ENCODE measurements at places on chromosomes 1 and 21.

- no peak overlapping the region for H3K27ac ChIP-seq
- DNase-seq = no peak
- H3K4me1 ChIP-seq = no peaks in the 10 kb centered on the region
- no peak overlapping the region for H3K4me3 ChIP-seq
- H3K36me3 ChIP-seq = no peaks in the 10 kb centered on the region
- H3K27me3 ChIP-seq = no peaks in the 10 kb centered on the region
Observed at GRCh38 chr1:60916906-60917305, 165.5 kb upstream of the NFIA start.

DNA sequence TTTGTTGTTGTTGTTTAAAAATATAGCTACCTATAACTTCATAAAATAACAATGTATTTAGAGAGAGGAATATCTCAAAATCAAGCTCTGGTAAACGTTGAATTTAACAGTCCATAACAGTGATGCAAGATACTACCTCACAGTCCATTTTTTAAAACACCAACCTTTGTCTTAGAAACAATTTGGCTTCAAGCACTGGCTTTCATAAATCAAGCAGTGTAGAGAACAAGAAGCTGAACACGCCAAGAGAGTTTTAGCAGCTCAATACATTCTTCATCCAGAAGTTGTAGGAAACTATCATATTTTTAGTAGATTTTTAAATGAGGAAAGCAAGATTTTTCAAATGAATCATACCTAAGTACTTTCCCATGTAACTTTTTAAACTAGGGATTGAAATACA lies 334.3 kb upstream of the ADAMTS5 start:
- no peaks in the 10 kb centered on the region for H3K36me3 ChIP-seq
- no peaks in the 10 kb centered on the region for H3K4me1 ChIP-seq
- no peaks in the 10 kb centered on the region for H3K27me3 ChIP-seq

- H3K36me3 ChIP-seq = no peaks in the 10 kb centered on the region
- no peaks in the 10 kb centered on the region for H3K27me3 ChIP-seq
- peak overlapping the region; percentile 81 for H3K27ac ChIP-seq
- peak; percentile 6 for DNase-seq
Observed at GRCh38 chr1:93845538-93846205, 33.3 kb downstream of the DNTTIP2 start.

DNA sequence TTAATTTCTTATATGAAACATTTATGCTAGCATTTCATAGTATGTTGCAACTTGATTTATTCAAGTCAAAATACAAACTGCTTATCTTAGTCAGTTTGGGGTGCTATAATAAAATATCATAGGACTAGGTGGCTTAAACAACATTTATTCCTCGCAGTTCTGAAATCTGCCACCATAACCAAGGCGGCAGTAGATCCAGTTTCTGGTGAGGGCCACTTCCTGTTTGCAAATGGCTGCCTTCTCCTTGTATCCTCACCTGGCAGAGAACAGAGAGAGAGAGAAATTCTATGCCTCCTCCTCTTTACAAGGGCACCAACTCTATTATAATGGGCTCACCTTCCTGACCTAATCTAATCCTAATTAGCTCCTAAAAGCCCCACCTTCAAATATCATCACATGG lies 76.1 kb upstream of the RGS2 start:
- no peaks in the 10 kb centered on the region for H3K4me1 ChIP-seq
- no peak overlapping the region for H3K27ac ChIP-seq
- no peak overlapping the region for H3K4me3 ChIP-seq
- no peaks in the 10 kb centered on the region for H3K27me3 ChIP-seq
- no peak for DNase-seq
- H3K36me3 ChIP-seq = no peaks in the 10 kb centered on the region

GRCh38 chr1:101026430-101026788 lies 825 bp upstream of the DPH5 start:
- H3K27ac ChIP-seq = peak overlapping the region; percentile 0
- H3K36me3 ChIP-seq = no peaks in the 10 kb centered on the region
- H3K27me3 ChIP-seq = no peaks in the 10 kb centered on the region
- peak overlapping the region; percentile 79 for H3K4me3 ChIP-seq
- no peak for DNase-seq
- peaks cover 12% of the 10 kb centered on the region for H3K4me1 ChIP-seq

- H3K27me3 ChIP-seq = no peaks in the 10 kb centered on the region
- H3K4me3 ChIP-seq = no peak overlapping the region
- H3K4me1 ChIP-seq = no peaks in the 10 kb centered on the region
- H3K27ac ChIP-seq = no peak overlapping the region
Observed at GRCh38 chr1:69195136-69195535, 372.6 kb upstream of the LRRC7 start.

DNA sequence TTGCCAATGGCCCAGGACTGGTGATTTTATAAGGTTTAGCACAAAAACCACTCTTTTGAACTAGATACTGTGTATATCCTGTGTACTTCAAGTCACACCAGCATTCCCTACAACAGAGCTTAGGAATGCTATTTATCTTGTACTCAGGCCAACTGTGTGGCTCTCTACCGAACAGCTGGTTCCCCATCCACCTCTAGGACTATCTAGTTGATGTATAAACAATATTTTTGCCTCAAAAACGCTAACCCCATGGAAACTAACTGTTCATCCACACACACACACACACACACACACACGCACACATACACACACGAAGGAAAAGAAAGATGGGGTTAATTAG lies 28.7 kb upstream of the SLC45A3 start:
- no peak for DNase-seq
- no peaks in the 10 kb centered on the region for H3K27me3 ChIP-seq
- no peaks in the 10 kb centered on the region for H3K4me1 ChIP-seq

DNA sequence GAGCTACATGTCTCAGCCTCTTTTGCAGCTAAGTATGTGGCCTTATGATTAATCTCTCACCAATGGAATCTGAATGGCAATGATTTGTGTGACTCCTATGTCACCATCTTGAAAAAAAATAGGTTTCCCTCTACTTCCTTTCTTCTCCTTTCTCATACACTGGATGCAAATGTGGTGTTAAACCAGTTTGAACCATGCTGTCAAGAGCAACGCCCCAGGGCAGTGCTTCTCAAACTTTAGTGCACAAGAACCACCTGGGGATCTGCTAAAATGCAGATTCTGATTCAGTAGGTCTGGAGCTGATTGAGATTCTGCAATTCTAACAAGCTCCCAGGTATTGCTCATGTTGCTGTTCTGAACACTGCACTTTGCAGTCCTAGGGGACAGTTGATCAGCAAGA lies 44.7 kb upstream of the ZNF644 start:
- H3K27ac ChIP-seq = no peak overlapping the region
- H3K4me1 ChIP-seq = no peaks in the 10 kb centered on the region
- no peak overlapping the region for H3K4me3 ChIP-seq
- no peak for DNase-seq

GRCh38 chr1:169925505-169926482 lies 32.1 kb upstream of the SCYL3 start:
- no peaks in the 10 kb centered on the region for H3K27me3 ChIP-seq
- H3K36me3 ChIP-seq = no peaks in the 10 kb centered on the region
- no peaks in the 10 kb centered on the region for H3K4me1 ChIP-seq
- H3K4me3 ChIP-seq = no peak overlapping the region
- no peak overlapping the region for H3K27ac ChIP-seq

GRCh38 chr1:161021970-161022353 lies 1.0 kb upstream of the F11R start:
- DNase-seq = no peak
- no peaks in the 10 kb centered on the region for H3K27me3 ChIP-seq
- H3K4me1 ChIP-seq = peaks cover 28% of the 10 kb centered on the region

GRCh38 chr1:65247419-65248359 lies 61.7 kb upstream of the DNAJC6 start:
- H3K4me1 ChIP-seq = no peaks in the 10 kb centered on the region
- no peak overlapping the region for H3K4me3 ChIP-seq
- H3K27me3 ChIP-seq = no peaks in the 10 kb centered on the region
- no peaks in the 10 kb centered on the region for H3K36me3 ChIP-seq

DNA sequence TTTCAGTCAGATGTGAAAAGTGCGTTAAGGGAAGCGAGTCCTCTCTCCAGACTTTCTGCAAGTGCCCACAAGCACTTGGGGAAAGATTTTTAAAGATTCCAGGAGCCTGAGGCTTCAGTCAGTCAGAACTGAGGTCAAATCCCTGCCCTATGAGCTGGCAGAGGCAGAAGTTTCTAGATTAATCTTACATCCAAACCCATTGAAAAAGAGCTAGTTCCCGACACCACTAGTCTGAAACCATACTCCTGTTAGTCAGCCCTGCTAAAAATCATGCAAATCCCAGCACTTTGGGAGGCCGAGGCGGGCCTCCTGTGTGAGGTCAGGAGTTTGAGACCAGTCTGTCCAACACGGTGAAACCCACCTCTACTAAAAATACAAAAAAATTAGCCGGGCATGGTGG lies 21.0 kb downstream of the RSPH1 start:
- no peaks in the 10 kb centered on the region for H3K36me3 ChIP-seq
- H3K27ac ChIP-seq = no peak overlapping the region
- H3K27me3 ChIP-seq = no peaks in the 10 kb centered on the region
- DNase-seq = no peak
- H3K4me1 ChIP-seq = peaks cover 29% of the 10 kb centered on the region

DNA sequence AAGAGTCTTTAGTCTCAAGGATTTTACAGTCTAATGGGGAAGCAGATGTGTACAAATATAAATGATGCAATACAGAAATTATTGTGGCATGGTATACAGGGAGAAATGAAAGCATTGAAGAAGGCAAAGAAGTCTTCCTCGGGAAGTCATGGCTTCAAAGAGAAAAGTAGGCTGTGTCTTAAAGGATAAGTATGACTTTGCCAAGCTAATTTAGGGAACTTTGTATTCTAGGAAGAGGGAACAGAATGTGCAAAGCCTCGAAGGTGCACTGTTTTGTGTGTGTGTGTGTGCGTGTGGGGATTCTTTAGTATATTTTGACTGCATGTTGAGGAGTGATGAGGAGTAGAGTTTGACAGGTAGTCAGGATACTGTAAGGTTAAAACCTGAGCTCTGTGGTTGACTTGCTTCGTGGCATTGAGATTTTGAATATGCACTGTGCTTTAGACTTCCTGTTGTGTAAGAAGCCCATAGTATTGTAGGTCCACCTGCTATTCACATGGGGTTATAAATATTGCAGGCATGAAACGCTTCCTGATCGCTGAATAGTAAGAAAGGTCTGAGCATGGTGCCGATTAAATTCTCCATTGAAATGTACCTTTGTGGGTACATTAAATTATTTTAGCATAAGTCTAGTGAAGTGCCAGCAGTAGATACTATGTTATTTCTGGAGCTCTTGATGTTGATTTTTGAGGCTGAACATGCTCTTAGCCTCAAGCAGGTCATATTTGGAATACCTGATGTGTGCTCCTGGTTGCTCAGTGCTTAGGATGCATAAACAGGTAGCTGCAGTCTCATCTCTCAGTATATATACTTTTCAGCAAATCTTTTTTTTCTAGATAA lies 8.0 kb downstream of the SMAP2 start:
- H3K4me3 ChIP-seq = no peak overlapping the region
- H3K36me3 ChIP-seq = peaks cover 13% of the 10 kb centered on the region
- H3K27ac ChIP-seq = peak overlapping the region; percentile 82
- H3K27me3 ChIP-seq = no peaks in the 10 kb centered on the region
- H3K4me1 ChIP-seq = peaks cover 49% of the 10 kb centered on the region

GRCh38 chr1:89698020-89698560 lies 65.2 kb downstream of the LRRC8C start:
- DNase-seq = no peak
- no peaks in the 10 kb centered on the region for H3K27me3 ChIP-seq
- no peaks in the 10 kb centered on the region for H3K4me1 ChIP-seq
- no peak overlapping the region for H3K4me3 ChIP-seq
- no peak overlapping the region for H3K27ac ChIP-seq
- H3K36me3 ChIP-seq = no peaks in the 10 kb centered on the region

- no peak overlapping the region for H3K4me3 ChIP-seq
- no peaks in the 10 kb centered on the region for H3K36me3 ChIP-seq
- peaks cover 4% of the 10 kb centered on the region for H3K4me1 ChIP-seq
- no peak overlapping the region for H3K27ac ChIP-seq
Observed at GRCh38 chr1:174988539-174988938, 11.2 kb upstream of the CACYBP start.

GRCh38 chr1:171140401-171140800 lies 44.7 kb upstream of the FMO2 start:
- H3K4me1 ChIP-seq = no peaks in the 10 kb centered on the region
- H3K36me3 ChIP-seq = no peaks in the 10 kb centered on the region
- H3K4me3 ChIP-seq = no peak overlapping the region
- H3K27ac ChIP-seq = no peak overlapping the region

DNA sequence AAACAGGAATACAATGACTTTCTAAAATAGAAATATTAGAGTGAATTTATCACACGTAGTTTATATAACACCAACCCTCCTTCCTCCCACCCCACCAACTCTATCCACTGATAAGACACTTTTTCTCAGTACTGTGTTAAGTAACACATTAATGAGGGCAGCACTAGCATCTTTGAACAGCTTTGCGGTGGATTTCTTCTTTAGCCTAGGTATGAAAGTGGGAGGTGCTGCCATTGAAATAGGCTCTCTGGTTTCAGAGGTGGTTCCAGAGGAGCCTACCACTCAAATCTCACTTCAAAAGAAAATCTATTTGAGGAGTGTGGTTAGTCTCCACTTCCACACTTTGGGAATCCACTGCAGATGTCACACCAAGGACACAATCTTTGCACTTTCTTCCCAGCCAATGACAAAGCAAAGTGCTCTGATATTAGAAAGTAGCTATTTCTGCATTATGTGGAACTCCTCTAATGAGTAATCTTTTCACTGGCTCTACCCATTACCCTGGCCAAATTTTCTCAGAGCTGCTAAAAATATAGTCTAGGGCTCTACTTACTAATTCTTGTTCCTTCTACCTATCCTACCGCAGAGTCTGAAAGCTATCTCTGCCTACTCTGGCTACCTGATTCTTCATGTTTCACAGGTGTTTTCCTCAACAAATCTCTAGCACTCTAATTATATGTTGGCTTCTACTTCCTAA lies 1667.8 kb downstream of the MRPL39 start:
- no peak for DNase-seq
- no peak overlapping the region for H3K4me3 ChIP-seq
- H3K27me3 ChIP-seq = no peaks in the 10 kb centered on the region
- no peaks in the 10 kb centered on the region for H3K4me1 ChIP-seq
- H3K36me3 ChIP-seq = no peaks in the 10 kb centered on the region
- H3K27ac ChIP-seq = no peak overlapping the region

- no peak for DNase-seq
- H3K4me1 ChIP-seq = no peaks in the 10 kb centered on the region
- H3K4me3 ChIP-seq = no peak overlapping the region
- H3K27ac ChIP-seq = no peak overlapping the region
- no peaks in the 10 kb centered on the region for H3K27me3 ChIP-seq
Observed at GRCh38 chr1:19563324-19564097, 78.2 kb upstream of the CAPZB start.

DNA sequence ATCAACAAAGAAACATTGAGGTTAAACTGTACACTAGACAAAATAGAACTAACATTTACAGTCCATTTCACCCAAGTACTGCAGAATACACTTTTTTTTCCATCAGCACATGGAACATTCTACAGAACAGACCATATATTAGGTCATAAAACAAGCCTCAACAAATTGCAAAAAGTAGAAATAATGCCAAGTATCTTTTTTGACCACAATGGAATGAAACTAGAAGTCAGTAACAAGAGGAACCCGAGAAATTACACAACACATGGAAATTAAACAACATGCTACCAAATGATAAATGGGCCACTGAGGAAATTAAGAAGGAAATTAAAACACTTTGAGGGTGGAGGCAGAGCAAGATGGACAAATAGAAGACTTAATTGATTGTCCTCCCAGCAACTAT lies 8.4 kb upstream of the C1orf185 start:
- no peak overlapping the region for H3K27ac ChIP-seq
- no peaks in the 10 kb centered on the region for H3K27me3 ChIP-seq
- no peak for DNase-seq
- no peaks in the 10 kb centered on the region for H3K36me3 ChIP-seq
- no peak overlapping the region for H3K4me3 ChIP-seq
- no peaks in the 10 kb centered on the region for H3K4me1 ChIP-seq

- DNase-seq = peak; percentile 81
- peaks cover 6% of the 10 kb centered on the region for H3K4me1 ChIP-seq
- no peaks in the 10 kb centered on the region for H3K27me3 ChIP-seq
- H3K27ac ChIP-seq = peak overlapping the region; percentile 68
- peak overlapping the region; percentile 71 for H3K4me3 ChIP-seq
- no peaks in the 10 kb centered on the region for H3K36me3 ChIP-seq
Observed at GRCh38 chr1:178542554-178543289, 29.8 kb downstream of the TEX35 start.

Measured in thymus (tissue), 14 donors.